Right lobe of liver (tissue), 6 donors: ENCODE measurements at places on chromosomes 1 and 21. TPM values are rescaled to one million over a fixed set of nuclear protein-coding genes. Genes with fewer than 3 reads are reported as not detected.

CSMD2 gene
- total RNA-seq: 0.09 TPM

PLA2G2F gene
- not detected for total RNA-seq

FCMR gene
- 1.4 TPM for total RNA-seq

GRCh38 chr1:196070940-196071339 lies 537.3 kb downstream of the KCNT2 start:
- no peaks in the 10 kb centered on the region for H3K36me3 ChIP-seq
- no peak overlapping the region for H3K4me3 ChIP-seq
- H3K4me1 ChIP-seq: no peaks in the 10 kb centered on the region
- DNase-seq: no peak

DNA sequence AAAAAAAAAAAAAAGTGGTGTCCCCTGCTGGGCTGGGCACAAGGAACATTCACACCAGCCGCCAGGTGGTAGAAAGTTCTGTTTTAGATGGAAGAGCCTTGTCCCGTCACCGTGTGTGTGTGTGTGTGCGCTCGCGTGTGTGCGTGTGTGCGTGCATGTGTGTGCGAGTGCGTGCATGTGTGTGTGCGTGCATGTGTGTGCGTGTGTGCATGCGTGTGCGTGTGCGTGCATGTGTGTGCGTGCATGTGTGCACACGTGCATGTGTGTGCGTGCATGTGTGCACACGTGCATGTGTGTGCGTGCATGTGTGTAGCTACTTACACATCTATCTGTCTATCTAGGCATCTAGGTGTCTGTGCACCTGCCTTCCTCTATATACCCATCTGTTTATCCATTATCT lies 491.7 kb downstream of the NPHP4 start:
- no peaks in the 10 kb centered on the region for H3K27me3 ChIP-seq
- H3K27ac ChIP-seq: no peak overlapping the region
- DNase-seq: no peak
- no peaks in the 10 kb centered on the region for H3K36me3 ChIP-seq
- no peak overlapping the region for H3K4me3 ChIP-seq

DNA sequence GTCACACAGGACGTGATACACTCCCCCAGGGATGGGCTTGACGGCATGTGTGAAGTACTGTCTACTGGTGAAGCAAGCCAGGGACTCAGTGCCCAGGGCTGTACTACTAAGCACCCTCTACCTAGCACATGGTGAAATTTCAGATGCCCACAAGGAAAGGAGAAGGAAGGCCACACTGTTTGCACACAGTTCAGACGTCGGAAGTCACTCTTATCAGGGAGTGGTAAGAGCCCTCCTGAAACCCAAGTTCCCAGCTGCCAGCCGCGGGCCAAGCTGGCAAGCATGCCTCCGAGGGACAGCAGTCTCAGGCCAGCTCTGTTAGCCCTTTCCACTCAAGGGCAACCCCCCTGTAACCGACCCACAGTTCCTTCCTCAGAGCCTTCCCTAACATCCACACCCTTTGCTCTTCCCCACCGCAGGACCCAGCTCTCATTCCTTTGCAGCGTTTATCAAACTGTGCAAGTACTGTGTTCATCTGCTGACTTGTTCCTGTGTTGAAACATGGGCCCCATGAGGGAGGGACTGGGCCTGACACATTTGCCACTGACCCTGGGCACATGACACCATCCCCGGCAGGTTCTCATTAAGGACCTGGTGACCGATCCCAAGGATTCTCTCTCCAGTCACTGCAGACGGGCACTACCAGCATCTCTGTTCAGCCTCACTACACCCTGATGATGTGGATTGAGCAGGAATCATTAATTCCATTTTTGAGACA lies 58.5 kb downstream of the SLC66A1 start:
- no peaks in the 10 kb centered on the region for H3K27me3 ChIP-seq
- no peak overlapping the region for H3K27ac ChIP-seq
- no peak for DNase-seq

- H3K27me3 ChIP-seq: no peaks in the 10 kb centered on the region
- no peak overlapping the region for H3K27ac ChIP-seq
- no peak for DNase-seq
- no peak overlapping the region for H3K4me3 ChIP-seq
- no peaks in the 10 kb centered on the region for H3K36me3 ChIP-seq
- H3K4me1 ChIP-seq: no peaks in the 10 kb centered on the region
These were observed 93.0 kb downstream of the KIF26B start for GRCh38 chr1:245247801-245248200.

- no peak overlapping the region for H3K27ac ChIP-seq
- H3K4me1 ChIP-seq: no peaks in the 10 kb centered on the region
- H3K27me3 ChIP-seq: no peaks in the 10 kb centered on the region
- no peak overlapping the region for H3K4me3 ChIP-seq
- DNase-seq: no peak
These were observed 17.1 kb upstream of the KIF1B start for GRCh38 chr1:10193288-10193687.

GRCh38 chr1:116628448-116628847 lies 39.1 kb downstream of the IGSF3 start:
- H3K27me3 ChIP-seq: no peaks in the 10 kb centered on the region
- H3K4me3 ChIP-seq: no peak overlapping the region
